RWPE2 (cell line): ENCODE measurements at places on chromosomes 7 and 10.

GRCh38 chr7:107179326-107180164 lies 10.7 kb downstream of the HBP1 start:
- DNase-seq, result no peak

GRCh38 chr10:112330607-112331160 lies 43.2 kb upstream of the ACSL5 start:
- no peak for DNase-seq

GRCh38 chr10:113455947-113456346 lies 96.9 kb upstream of the HABP2 start:
- DNase-seq, result no peak

DNA sequence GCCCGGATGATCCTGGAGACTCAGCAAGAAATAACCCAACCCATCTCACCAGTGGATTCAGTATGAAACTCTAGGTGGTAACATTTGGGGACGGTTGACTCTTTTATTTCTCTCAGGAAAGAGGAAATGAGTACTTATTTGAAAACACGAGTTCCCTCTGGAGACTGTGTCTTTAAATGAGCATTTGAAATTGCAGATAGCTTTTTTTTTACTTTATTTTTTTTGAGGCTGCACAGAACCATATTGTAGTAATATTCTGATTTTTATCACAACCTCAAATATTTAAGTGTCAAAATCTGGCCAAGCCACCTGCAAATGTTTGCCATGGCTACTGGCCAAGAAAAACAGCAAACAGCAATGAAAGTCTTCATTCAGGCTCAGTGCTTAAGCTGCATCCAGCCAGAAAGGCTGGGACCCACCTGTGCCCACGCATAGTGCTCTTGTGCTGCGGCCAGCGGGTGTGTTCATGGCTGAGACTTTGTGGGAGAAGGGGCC lies 160.8 kb downstream of the CREB5 start:
- DNase-seq, result no peak

DNA sequence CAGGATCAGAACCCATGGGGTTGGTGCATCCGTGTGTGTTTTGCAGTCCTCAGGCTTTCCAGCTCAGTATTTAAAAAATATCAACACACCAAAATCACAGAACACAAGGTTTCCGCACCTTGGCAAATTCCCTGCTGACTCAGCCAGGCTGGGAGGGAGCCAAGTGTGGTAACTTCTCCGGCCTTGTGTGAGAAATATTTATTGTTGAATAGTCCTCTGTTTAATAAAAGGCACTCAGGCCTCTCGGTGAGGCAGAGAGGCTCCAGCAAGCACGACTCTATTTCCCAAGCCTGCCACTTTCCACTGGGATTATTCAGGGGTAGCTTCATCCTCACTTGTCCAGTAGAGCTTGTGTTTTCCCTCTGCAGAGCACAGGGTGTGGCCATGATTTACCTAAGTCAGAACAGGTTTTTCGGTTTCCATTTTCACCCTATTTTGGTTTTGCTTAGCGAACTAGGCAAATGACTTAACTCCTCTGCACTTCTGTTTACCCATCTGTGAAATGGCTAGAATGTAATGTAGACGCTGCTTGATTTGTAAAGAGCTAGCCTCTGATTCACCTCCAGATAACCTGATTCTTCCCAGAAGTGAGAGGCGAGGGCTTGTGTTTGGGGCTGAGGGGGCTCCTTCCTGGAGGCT lies 13.0 kb upstream of the CHST15 start:
- DNase-seq, result no peak
